ENCODE measurements at places on chromosomes 6 and 20.
A peak's percentile ranks its signal among the peaks of the same experiment; 100 is the strongest.

GRCh38 chr6:41071501-41071922 is 644 bp downstream of the OARD1 start:
- no peak for DNase-seq

DNA sequence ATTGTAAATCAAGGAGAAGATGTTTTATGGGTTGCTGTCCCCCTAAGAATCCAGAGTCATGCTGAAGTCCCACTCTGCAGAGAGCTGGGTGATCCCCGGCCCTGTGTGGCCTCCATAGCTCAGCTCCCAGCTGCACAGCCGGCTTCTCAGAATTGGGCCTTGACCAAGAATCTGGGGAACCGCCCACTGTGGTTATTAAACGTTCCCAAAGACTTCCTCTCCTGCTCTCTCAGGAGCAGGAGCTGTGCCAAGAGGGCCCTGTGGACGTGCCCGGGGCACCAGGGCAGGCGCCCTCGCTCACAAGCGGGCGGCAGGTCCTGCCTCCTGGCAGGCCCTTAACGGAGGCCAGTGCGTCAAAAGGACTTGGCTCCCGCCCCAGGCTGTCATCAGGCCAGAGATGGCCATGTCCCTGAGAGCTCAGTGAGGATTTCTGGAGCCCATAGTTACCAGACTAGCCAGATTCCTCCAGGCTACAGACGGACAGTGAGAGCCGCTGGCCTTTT is 30.4 kb downstream of the ZC3H12D start:
- DNase-seq = peak; percentile 84

DNA sequence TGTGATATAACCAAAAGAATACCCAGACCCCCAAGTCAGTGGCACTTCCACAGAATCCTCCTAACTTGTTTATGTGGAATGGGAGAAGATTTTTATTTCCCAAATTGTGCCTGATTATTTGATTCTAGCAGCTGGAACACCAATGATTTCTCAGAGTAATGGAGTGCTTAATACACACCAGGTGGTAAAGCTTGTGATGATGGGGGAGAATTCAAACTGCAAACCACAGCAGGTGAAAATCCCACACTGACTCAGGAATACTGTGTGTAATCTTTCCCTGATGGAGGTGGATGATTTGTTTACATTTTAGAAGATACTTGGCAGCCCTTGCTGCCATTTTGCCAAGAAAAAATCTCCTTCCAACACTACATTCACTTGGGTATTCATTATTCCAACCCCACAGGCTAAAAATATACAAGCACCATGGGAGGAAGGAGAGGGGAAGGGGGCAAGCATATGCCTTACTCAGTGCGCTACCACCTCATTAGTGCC is 212.7 kb upstream of the PLN start:
- DNase-seq = no peak

- no peak for DNase-seq
Measured at GRCh38 chr6:116450185-116450710, 10.9 kb upstream of the CALHM6 start.

- DNase-seq = no peak
Measured at GRCh38 chr6:102204351-102204750, 810.8 kb downstream of the GRIK2 start.
